ENCODE measurements at places on chromosomes 12 and 14.

DNA sequence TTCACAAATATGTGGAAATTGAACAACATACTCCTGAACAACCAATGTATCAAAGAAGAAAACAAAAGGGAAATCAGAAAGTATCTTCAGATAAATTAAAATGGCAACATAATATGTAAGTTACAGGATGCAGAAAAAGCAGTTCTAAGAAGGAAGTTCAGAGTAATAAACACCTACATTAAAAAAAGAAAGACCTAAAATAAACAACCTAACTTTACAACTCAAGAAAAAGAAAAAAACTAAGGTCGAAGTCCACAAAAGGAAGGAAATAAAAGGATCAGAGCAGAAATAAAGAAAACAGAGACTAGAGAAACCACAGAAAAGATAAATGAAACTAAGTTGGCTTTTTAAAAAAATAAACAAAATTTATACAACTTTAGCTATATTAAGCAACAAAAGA, 59.2 kb downstream of the EGLN3 start:
- DNase-seq = no peak

- no peak for DNase-seq
These were observed 164.5 kb downstream of the SLC38A4 start for GRCh38 chr12:46661110-46661845.

DNA sequence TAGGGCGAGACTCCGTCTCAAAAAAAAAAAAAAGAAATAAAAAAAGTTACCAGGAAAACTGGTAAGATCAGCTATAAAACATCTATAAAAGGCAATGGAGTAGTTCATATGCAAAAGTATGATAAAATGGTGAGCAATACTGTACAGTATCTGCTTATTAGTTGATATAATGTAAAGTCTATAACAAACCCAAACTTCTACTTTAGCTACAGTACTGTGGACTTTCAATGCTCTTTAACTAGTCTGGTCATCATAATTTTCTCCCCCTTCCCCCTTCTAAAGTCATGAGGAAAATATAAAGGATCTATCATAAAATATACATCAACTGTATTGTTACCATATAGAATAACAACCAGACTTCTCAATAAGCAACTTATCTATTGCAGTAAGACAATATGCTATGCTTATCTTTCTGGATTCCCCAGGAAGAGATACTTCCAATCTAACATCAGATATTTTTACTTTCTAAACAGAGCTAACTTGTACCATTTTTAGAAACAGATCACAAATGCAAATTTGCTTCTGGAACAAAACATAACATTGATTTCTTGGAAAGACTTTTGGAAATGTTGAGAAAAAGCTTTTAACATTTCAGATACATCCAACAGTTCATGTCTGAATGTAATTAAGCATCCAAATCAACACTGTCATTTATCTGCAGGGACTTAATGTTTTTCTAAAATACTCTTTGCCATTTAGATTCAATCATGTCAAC, 43.8 kb downstream of the MDM2 start:
- DNase-seq = no peak

DNA sequence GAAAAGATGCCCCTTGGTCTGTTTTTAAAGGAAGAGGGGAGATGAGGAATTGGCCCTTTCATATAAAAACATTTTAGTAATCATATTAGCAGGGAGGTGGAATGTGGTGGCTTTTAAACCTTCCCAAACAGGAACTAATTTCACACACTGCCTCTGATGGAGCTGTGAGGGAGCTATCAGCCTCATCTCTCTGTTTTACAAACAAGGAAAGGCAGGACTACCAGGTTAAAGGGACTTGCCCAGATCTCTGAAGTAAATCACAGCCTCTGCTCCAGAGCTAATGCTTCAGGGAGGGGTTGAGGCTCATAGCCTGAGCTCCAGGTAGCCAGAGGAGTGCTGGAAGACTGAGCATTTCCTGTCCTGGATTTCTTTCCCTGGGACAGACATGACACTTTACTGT, 1.1 kb upstream of the BMP4 start:
- DNase-seq = no peak

DNA sequence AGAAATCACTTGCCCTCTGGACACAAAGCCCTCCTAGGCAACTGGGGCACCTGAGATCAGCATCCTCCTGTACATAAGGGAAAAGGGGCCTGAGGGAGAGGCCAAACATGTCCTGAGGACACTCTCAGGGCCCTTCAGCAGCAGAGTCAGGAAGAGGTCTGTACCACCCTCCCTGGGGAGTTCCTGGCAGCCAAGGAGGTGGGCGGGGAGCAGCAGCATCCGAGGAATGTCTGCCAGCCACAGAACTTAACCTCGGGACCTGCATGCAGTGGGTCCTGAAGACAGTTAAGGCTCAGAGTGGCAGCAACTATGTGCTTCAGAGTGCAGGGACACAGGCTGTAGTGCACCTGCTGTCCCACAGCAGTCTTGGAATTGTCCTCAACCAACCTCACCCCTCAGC, 62.1 kb downstream of the SPTB start:
- no peak for DNase-seq

DNA sequence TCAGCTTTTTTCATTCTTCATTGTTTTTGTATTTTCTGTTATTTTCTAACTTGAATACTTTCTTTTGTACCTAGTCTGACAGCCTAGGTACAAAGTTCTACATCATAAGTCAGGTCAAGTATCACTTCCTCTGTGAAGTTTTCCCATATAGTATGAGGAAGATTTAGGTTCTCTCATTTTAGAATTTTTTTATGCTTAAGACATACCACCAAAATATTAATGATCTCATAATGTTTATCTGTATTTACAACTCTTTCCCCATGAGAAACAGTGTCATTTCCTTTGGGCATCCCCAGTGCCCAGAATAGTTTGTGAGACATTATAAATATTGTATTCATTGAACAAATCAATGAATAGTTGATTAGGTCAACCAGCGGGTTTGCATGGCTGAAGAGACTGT, 3.1 kb upstream of the ATF7IP start:
- no peak for DNase-seq

GRCh38 chr12:51827925-51828818, 20.3 kb downstream of the FIGNL2 start:
- DNase-seq = no peak

DNA sequence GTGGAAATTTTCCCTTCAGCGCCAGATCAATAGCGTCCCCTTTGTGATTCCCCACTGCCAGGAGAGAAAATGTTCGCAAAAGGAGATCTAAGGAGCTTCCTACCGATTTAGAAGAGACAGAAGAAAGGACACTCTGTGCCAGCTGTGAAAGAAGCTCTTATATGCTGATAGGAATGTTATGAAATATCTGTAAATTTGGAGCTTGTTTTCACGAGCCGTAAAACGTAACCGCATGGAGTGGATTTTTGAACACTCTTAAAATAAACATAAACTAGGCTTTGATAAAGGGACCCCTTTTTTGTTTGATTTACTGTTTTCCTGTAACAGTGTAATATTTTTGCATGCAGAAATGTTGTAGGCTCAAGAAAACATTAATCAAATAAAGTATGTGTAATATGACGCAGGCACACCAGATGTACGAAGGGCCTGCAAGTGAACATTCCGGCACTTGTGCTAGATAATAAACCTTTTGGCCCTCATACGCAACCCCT, 346.8 kb downstream of the ETNK1 start:
- no peak for DNase-seq

GRCh38 chr14:67580336-67581171, 19.5 kb downstream of the PIGH start:
- DNase-seq = no peak

DNA sequence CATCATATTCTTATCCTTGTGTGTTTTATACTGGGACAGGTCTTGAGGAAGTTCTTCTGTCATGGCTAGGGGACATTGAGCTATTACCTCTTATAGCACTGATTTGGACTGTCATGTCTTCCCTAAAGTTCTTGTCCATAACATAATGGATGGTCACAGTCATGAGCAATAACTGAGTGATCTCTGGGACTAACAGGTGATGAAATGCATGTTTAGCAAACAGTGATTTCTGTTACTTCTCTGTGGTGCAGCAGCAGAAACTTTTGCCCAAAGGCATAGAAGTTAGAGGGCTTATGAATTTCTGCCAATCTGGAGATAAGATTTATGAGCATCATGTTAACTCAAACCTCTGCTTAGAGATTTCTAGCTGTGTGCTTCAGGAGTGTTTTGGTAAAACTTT, 5.9 kb downstream of the ADIPOR2 start:
- DNase-seq = no peak

DNA sequence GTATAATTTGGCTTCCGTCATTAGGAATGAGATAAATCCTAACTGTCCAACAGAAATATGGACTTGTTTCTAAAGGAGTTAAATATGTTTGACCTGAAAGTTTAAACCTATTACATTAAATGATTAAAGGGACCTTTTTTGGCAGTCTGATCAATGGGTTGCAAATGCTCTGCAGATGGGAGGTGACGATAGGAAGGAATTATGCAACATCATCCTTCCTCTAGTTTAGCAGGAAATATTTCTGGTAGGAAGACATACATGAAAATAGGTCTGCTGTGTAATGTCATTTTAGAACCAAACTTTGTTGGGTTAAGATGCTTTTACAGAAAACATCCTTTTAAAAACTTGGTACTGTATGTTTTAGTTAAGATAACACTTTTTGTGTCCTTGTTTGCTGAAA, 2.6 kb downstream of the LRRC10 start:
- no peak for DNase-seq

- DNase-seq = no peak
These were observed 22.1 kb downstream of the BAZ1A start for GRCh38 chr14:34853041-34853440.

DNA sequence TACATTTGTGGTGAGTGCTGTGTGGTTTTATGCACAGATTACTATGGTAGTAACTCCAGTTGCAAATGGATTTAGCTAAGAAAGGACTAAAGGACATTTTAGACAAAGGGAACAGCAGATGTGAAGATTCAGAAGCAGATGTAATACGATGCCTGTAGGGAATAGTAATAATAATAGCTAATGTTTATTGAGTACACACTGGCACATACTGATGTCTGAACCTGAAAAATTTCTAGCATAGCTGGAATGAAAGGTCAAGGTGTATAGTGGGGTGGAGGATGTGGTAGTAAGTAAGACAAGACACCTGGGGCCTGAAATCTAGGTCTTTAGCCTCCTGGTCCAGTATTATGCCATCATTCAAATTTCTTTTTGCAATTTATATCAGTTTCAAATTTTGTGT, 54.3 kb upstream of the LRTM2 start:
- no peak for DNase-seq

- DNase-seq = no peak
These were observed 482.0 kb downstream of the SNAPC1 start for GRCh38 chr14:62244221-62244620.

DNA sequence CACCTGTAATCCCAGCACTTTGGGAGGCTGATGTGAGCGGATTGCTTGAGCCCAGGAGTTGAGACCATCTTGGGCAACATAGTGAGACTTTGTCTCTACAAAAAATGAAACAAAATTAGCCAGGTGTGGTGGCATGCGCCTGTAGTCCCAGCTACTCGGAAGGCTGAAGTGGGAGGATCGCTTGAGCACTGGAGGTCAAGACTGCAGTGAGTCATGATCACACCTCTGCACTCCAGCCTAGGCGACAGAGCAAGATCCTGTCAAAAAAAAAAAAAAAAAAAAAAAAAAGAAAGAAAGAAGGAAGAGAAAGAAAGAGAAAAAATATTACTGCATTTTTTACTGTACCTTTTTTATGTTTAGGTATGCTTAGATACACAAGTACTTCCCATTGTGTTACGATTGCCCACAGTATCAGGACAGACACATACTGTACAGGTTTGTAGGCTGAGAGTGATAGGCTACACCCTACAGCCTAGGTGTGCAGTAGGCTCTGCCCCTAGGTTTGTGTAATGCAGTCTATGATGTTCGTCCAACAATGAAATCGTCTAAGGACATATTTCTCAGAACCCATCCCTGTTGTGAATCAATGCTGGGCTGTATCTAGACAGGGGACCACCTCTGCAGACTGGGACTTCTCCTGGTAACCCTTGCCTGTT, 160.4 kb upstream of the PWP1 start:
- DNase-seq = no peak

DNA sequence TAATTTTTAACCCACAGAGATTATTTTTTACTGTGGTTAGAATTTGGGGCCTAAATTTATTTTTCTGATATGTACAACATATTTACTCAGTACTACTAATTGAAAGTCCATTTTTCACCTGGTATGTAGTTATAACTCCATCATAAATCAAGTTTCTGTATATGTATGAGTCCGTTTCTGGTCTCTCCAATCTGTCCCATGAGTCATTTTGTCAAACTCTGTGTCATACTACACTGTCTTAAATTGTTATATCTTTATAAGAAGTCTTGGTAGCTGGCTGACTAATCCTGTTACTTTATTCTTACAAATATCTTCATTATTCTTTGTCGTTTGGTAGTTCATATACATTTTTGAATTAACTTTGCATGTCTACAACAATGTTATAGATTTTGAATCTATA, 344.0 kb downstream of the PDZRN4 start:
- DNase-seq = no peak

GRCh38 chr12:116465856-116466255, 93.3 kb upstream of the MAP1LC3B2 start:
- no peak for DNase-seq

- no peak for DNase-seq
These were observed 846.7 kb downstream of the TMEM121 start for GRCh38 chr14:106372870-106373652.

DNA sequence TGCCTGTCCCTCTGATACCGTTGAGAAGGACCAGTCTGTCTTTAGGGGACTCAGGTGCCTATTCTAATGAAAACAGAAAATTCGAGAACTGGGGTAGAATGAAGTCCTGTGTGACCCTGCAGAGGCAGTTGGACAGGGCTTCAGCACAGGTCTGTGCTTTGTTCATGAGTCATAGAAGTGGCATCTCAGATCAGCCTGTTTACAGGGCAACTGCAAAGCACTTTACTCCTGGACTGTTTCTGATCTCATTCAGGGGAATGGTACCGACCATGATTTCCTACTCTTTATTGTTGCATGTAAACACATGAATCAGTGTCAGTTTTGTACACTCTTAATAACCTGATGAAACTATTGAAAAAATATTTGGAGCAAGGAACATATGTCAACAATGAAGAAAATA, 1517.0 kb downstream of the AACS start:
- DNase-seq = no peak

- DNase-seq = no peak
These were observed 4.4 kb downstream of the TXNRD1 start for GRCh38 chr12:104219908-104220404.

DNA sequence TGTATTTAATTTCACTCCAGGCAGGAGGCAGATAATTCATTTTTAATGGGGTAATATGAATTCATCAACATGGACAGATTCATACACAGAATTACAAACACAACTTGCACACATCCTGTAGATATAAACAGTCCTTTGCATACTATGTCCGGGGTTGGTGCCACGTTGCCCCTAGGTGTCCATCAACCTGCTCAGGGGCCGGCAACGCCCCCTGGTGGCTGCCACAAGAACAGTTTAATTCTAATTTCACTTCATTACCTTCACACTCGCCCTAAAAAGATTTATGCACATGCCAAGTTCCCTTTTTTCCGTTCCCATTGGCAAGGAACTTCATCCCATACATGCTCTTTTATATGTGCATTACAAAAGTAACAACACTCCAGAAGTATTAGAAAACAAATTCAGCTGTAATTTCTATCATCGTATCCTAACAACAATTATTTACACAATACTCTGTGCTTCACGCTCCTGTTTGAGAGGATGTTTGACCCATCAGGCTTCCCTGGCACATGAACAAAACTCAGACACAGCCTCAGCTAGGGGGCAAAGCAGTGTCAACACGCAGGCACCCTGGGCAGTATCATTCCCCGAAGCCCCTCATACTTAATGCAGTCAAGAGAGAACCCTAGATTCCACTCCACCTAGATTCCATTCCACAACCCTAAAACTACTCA, 15.5 kb downstream of the MANSC1 start:
- DNase-seq = no peak

Measured in left forelimb (tissue), 1 donor.